NCI-H1694 treated with DMSO at 0.1 percent for 48 hours (cell line): ENCODE measurements at places on chromosomes 7 and 10.

- no peak for DNase-seq
Measured at GRCh38 chr10:14009371-14010100, 321.2 kb downstream of the FRMD4A start.

GRCh38 chr10:70620020-70620289 lies 17.4 kb upstream of the PRF1 start:
- no peak for DNase-seq

- DNase-seq, result peak; percentile 11
Measured at GRCh38 chr7:127396184-127396583, 3.7 kb upstream of the ZNF800 start.

- no peak for DNase-seq
Measured at GRCh38 chr10:133567119-133567518, 1.7 kb upstream of the SYCE1 start.

DNA sequence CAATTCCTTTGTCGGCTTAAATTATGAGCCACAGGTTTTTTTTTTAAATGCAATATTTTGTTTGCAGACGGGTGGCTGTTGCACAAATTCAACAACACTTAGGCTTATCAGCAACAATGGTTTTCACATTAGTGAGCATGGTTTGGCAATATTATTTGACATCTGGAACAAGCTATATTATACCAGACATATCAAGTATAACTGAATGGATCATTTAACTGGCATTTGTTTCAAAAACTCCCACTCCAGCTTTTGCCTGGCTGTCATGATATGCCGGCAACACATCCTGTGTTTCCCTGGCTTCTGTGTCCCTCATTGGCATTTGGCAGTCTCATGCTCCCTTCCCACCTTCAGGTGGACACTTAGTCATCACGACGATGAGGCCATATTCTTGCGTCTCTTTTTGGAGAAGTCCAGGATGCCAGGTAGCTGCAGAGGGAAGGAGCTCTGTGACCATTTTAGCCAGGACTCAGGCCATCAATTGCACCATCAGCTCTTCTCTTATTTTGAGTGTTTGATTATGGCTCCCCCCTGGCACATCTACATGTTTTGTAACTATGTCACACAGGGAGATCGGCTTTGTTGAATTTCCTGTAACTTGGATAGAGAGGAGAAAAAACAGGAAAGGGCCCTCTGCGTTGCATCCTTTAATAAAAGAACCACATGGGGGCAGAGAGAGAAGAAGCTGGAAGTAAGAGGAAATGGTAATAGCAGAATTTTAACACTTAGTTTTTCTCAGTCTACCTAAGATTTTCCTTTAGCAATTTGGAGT lies 413.9 kb downstream of the LRMDA start:
- peak; percentile 0 for DNase-seq

DNA sequence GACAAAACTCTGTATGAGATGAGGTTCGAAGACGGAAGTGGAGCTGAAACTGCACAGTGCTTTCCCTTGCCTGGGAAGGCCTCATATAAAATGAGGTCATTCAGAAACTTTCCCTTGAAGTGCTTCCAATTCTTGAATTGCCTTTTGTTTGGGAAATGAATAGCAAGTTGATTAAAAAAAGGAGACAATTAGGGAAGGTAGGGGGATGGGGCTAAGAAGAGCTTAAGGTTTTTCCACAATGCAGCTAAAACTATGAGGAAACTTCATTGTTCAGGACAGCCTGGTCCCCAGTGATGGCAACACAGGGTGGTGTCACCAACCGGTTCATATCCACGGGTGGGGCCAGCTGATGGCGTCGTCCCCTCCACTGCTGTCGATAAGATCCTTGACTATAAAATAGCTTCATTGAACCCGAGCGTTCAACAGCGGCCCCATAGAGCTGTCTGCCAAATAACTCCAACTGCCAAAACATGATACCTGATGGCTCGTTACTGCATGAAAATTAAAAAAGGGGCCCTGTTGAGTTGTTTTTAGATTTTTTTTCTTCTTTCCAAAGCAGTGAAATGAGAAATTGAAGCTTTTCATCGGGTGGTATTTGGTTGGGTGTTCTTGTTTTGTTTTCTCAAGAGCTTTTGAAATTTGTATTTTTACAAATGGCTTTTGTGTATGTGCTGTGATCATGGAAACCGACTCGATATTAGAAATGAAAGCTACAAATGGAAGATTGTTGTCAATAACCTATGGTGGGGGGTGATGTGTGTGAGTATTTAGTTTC lies 2.8 kb upstream of the CELF2 start:
- no peak for DNase-seq

- DNase-seq, result no peak
Measured at GRCh38 chr10:49625411-49625810, 11.6 kb downstream of the CHAT start.

DNA sequence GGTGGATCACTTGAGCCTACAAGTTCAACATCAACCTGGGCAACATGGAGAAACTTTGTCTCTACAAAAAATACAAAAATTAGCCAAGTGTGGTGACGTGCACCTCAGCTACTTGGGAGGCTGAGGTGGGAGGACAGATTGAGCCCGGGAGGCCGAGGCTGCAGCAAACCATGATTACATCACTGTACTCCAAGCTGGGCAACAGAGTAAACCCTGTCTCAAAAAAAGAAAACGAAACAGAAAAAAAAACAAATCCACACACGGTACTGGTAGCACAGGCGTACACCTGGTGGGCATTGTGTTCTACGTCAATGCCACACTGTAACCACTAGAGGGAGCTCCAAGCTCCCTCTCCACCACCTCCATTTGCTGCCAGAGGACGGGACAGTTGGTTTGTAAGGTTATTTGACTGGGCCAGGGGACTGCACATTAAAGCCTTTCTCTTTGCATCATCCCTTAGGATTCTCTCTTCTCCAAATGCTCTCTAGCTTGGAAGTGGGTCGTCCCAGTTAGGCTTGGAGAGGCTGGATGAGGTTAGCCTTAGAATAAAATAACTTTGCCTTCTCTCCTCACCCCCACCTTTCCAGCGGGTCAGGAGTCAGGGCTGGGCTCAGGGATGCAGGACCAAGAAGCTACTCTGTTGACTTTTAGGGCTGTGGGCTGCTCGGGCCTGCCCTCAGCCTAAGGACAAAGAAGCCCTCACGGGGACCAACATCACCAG lies 130.8 kb downstream of the SORBS1 start:
- DNase-seq, result peak; percentile 44

DNA sequence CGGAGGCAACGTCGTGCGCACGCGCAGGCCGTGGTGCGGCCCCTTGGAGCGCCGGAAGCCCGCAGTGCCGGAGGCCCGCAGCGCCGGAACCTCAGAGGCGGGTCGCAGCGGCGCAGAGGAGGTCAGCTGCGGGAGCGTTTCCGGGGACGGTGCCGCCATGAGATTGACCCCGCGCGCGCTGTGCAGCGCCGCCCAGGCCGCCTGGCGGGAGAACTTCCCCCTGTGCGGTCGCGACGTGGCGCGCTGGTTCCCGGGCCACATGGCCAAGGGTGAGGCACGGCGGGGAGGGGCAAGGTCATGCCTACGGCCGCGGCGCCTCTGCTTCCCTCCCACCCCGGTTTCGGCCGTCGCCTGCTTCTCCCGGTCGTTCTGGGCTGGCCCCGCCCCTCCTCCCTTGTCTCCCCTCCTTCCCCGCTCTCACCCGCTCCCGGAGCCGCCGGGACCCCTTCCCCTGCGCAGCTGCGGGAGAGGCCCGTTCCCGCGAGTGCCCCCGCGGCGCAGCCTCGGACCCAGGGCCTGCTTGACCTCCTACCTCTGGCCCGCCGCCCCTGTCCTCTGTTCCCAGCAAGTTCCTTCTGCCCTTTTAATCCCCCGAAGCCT lies at the start of gene MTG1:
TSS of gene MTG1 (plus strand) at position 94 of the 600 bp plus-strand sequence. CDS start at position 158, 64 bp downstream.
- DNase-seq, result peak; percentile 3

- DNase-seq, result no peak
Measured at GRCh38 chr7:104966022-104966421, 48.0 kb upstream of the KMT2E start.

GRCh38 chr10:8035641-8036470 lies 18.6 kb upstream of the GATA3 start:
- no peak for DNase-seq
